ENCODE measurements at places on chromosomes 11 and 22. TPM values are rescaled to one million over a fixed set of nuclear protein-coding genes. Genes with fewer than 3 reads are reported as not detected.

DNA sequence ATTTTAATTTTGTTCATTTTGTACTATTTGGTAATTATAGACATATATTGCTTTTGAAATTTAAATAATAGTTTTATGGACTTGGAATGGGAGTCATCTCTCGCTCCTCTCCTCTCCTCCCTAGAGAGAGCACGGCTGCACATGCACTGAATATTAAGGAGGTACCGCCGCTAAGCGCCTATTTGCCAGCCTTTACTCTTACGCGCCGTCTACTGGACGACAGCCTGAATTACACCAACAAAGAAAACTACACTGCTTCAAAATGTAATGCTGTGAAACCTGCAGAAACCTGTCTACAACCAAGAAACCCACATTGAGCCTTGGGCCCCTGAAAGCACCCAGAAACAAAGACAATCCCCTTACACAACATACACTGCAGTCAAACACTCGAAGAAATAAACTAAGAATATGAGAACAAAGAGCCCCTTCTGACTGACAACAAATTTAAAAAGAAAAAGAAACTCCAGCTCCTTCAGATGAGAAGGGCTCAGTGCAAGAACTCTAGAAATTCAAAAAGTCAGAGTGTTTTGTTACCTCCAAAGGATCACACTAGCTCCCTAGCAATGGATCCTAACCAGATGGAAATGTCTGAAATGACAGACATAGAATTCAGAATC, 737.2 kb downstream of the LRRC4C start:
- DNase-seq: no peak

DNA sequence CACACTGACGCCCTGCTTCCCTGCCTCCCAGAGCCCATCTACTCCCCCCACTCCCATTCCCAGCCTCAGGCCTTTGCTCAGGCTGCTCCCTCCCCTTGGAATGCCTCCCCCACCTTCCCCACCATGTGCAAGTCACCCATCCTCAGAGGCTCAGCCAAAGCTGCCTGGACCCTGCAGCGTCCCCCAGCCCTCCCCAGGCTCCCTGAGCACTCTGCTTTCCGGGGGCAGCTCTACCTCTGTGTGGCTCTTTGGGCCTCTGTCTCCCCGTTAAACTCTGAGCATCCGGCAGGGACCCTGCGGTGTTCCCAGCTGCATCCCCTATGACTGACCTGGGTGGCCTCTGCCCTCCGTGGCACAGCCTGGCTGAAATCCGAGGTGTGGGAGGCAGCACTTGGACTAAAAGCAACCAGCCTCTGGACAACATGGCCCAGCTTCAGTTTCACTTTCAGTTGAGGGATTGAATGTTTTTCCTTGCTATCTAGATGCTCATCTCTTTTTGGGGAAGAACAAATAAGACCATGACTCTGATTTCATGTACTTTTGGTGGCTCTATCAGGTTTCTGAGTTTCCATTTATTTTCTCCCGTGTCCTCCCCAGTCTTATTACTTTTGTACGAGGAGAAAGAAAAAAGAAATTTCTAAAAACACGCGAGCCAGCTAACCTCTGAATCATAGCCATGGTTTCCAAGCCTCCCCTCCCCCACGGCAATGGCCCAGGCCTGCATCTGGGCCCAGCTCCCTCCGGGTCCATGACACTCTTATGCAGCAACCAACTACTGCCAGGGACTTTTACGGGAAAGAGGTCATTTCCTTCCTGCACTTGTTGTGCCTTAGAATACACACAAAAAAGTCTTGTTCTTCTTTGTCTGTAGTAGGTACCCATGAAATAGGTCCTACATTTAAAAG, 3.8 kb downstream of the APOL3 start:
- DNase-seq: peak; percentile 41

DNA sequence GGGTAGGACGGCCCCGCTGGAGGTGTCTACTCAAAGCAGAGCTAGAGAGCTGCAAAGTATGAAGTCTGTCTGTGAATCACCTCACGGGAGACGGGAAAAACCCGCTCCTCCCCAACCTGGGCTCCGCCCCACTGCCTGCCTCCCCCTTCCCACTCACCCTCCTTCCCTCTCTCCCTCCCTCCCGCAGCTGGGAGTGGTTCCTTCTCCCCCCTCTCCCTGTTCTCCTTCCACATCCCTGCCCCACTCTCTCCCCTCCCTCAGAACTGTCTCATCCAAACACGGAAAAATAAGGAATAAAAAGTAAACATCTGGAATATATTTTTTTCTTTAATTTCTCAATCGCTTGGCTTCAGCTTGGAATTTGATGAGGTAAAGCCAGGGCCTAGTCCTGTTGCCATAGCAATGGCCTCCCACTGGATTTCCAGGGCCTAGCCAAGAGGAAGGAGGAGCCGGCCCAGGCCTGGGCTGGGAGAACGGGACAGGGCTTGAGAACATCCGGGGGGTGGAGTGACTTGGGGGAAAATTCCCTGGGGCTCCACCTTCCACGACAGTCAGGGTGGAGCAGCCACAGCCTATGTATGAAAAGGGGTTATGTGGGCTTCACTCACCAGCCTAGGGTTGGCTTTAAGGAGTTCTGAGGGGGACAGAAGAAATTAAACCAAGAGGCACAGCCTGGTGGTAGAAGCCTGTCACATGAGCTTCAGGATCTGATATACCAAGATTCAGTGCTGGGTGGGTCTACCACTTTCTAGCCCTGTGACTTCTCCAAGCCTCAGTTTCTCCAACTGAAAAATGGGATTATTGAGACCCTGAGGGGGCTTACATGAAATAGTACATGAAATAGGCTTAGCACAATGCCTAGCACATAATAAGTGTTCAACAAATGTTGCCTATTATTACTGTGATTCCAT, 2.2 kb downstream of the TNKS1BP1 start:
- no peak for DNase-seq

- DNase-seq: peak; percentile 60
Measured at GRCh38 chr22:41526830-41527799, 17.2 kb downstream of the POLR3H start.

- peak; percentile 73 for DNase-seq
Measured at GRCh38 chr22:33272871-33273270, 214.7 kb upstream of the SYN3 start.

DNA sequence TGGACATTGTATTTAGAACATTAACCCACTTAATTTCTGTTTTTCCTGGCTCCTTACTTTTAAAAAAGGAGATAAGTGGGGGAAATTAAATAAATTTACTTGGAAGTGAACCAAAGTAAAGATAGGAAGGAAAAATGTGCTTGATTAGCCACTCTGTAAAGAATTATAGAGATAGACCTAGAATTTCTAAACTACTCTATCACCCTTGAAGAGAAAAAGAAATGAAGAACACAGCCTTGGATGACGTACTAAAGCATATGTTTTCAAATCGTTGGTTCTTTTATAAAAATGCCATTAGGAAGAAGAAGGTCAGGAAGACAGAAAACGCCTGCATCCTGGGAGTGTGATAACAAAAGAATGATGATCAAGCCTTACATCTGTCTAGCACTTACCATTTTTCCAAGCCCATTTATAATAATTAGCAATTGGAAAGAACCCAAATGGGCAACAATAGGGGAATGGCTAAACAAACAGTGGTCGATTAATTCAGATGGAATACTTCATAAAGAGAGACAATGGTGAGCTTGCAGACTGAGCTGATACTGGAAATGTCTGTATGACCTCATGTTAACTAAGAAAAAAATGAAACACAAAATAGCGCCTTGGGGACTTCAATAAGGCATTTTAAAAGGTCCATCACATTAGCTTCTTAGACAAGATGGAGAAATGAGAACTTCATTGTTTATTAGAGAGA, 81.0 kb upstream of the LRRC55 start:
- no peak for DNase-seq

- DNase-seq: no peak
Measured at GRCh38 chr11:36304351-36304750, 8.3 kb downstream of the PRR5L start.

GRCh38 chr11:116707161-116707629, 65.6 kb downstream of the BUD13 start:
- no peak for DNase-seq

- no peak for DNase-seq
Measured at GRCh38 chr11:134066943-134067885, 1.7 kb upstream of the JAM3 start.

GRCh38 chr11:60925868-60926267, 1.6 kb downstream of the TMEM132A start:
- DNase-seq: no peak

- peak; percentile 50 for DNase-seq
Measured at GRCh38 chr22:38755155-38755910, 465 bp downstream of the SUN2 start.

- peak; percentile 4 for DNase-seq
Measured at GRCh38 chr11:10488934-10489691, 34.0 kb downstream of the AMPD3 start.

- DNase-seq: no peak
Measured at GRCh38 chr11:8262552-8263108, 1.0 kb downstream of the LMO1 start.

DNA sequence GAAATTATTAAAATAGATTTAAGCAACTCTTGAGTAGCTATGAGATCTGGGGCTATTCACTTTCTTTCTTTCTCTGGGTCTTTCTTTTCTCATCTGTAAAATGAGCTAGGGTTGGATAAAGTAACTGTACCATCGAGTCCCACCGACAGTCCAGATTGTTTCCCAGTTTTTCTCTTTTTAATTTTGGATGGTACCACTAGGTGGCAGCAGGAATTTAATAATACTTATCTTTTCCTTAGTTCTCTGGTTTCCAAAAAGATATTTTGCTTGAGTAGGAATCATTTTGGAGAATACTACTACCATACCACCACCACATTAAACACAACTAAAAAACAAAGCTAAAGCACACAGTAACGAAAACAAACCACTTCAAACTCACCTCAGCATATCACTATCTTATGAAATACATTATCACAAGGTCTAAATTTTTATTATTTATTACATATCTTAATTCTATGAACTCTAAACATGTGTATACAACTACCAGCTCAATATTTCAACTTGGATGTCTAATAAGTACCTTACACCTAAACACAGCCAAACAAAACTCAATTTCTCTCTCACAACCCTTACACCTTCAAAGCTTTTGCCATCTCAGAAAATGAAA, 584.0 kb downstream of the KCNA4 start:
- DNase-seq: peak; percentile 20

DNA sequence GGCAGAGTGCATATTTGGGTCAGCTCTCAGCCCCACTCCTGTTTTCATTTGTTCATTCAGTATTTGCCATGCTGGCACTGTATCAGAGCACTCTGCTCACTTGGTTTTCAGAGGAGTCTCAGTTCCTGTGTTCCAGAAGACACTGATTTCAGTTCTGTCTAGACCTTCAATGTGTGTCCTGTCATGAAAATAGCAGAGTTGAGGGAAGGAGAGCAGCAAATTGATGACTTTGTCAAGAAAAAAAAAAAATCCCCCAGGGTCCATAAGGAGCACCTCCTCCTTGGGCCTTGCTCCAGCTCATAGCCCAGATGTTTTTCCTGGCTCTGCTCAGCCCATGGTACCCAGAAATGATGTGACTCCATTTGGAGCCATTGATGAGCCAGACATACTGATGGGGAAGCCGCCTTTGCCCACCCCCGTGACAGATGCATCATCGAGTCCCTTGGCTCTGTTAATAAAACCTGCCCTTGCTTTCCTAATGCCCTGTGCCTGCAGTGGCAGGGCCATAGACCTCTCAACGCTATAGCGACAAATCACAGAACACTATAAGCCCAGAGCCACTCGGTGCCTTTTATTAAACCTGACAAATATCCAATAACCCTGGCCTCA, 107.0 kb downstream of the PKNOX2 start:
- DNase-seq: no peak

GRCh38 chr22:37442135-37442534, 14.9 kb upstream of the ELFN2 start:
- no peak for DNase-seq

DNA sequence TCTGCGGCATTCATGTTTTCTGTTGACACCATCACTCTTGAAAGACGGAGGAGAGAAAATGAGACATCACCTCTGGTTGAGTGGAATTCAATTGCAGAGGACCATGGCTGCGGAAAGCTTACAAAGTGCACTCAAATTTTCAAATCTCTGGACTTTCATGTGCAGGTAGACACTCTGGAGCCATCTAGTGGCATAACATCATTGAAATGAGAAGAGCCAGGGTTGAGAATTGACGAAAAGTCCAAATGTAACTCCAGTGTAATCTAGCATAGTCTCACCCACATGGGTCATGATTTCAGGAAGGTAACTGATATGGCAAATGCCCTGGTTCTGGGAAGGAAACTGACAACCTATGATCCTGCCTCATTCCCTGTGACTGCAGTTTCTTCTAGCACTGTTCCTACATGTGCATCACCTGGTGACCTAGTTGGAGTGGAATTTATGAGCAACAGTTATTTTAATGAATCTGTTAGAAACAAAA, 687.8 kb downstream of the KCNA4 start:
- DNase-seq: peak; percentile 19

- no peak for DNase-seq
Measured at GRCh38 chr22:49100316-49100715, 727.4 kb downstream of the BRD1 start.

DNA sequence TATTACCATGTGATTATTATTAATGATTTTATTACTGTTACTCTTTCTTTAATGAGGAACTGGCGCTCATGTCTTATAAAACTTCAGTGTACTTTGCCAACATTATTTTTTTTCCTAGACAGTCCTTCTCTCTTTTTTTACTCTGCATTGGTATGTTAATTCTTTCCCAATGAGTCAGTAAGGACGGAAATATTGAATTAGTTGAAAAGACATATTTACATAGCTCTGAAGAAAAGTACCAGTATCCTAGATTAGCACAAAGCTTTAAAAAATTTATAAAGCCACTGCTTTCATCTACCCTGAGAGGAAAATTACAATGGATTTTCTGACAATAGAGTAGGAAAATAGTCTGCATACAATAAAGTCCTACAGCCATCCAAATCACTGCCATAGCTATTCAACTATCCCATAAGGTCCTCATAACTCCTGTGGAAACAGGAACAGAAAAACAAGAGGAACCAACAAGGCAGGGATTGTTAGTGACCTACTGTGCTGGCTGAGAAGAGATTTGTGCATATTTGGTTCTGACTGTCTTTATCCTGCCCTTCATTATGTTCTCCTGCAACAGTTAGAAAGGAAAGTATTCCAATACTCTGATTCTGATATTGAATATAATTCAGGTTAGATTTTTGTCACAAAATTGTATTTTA, 314.4 kb downstream of the AASDHPPT start:
- DNase-seq: no peak

DNA sequence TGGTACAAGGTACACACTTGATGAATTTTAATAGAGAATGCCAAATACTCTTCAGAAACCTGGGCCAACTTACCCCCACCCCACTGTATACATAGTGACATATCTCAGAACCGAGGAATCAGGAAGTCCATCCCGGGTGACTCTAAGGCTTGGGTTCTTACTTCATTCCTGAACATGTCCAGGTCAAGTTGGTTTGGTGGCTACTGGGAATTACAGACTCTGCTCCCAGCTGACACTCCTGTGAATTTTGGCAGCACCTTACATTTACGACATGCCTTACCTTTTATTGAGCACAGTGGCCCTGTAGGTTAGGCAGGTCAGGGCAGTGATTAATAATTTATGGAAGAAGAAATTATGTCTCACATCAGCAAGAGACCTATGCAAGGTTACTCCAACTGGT, 70.1 kb upstream of the LDLRAD3 start:
- DNase-seq: no peak

- DNase-seq: no peak
Measured at GRCh38 chr22:50182176-50183081, 3.3 kb upstream of the TRABD start.

Gene RBM4B
- 38.3 TPM for total RNA-seq

Gene TMEM45B
- not detected for total RNA-seq

Gene DDX25
- total RNA-seq: not detected

Gene OR4C3
- not detected for total RNA-seq

Gene OR5T3
- total RNA-seq: not detected

Gene ADORA2A
- 35.0 TPM for total RNA-seq
